CD14-positive monocyte (primary cell): ENCODE measurements at places on chromosomes 2 and 18. TPM values are rescaled to one million over a fixed set of nuclear protein-coding genes. Genes with fewer than 3 reads are reported as not detected.

The CTAGE1 gene
- not detected for polyA plus RNA-seq

The SCN9A gene
- 0.10 and 0.24 TPM in 2 replicates for polyA plus RNA-seq

The SLC4A5 gene
- polyA plus RNA-seq: not detected

The PRSS56 gene
- not detected in 2 replicates for polyA plus RNA-seq

The GATA6 gene
- 0.04 TPM in 1 of 2 replicates, not detected in the other for polyA plus RNA-seq

The UGT1A4 gene
- polyA plus RNA-seq: not detected

The TWIST2 gene
- 0.49 TPM for polyA plus RNA-seq

The PTPN4 gene
- 5.7 TPM for polyA plus RNA-seq

The ECEL1 gene
- not detected for polyA plus RNA-seq

The PPP1R1C gene
- not detected in 2 replicates for polyA plus RNA-seq

- H3K4me1 ChIP-seq: no peaks in the 10 kb centered on the region
- H3K27ac ChIP-seq: no peak overlapping the region
- H3K27me3 ChIP-seq: peaks cover 22% of the 10 kb centered on the region
- H3K36me3 ChIP-seq: no peaks in the 10 kb centered on the region
- no peak for DNase-seq
Measured at GRCh38 chr2:1739961-1740715, 4.2 kb downstream of the PXDN start.

DNA sequence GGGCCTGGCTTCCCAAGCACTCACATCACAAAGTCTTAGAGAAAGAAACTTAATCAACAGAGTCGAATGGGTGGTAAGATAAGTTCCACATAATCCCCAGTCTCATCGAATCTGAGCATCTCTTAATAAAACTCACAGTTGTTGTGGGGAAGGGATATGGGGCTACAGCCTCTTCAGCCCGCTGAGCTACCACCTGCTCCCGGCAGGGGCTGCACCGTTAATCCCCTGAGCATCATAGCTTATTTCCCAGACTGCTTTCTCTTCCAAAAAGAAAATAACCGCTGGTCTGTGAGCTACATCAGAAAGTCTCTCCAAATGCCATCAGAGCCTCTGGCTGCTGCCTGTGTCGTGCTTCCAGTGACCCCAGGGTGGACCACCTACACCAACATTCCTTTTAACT lies 139.4 kb upstream of the CELF4 start:
- H3K36me3 ChIP-seq: no peaks in the 10 kb centered on the region
- no peak overlapping the region for H3K4me3 ChIP-seq

GRCh38 chr18:59690186-59690982 lies 6.8 kb downstream of the CCBE1 start:
- H3K4me1 ChIP-seq: no peaks in the 10 kb centered on the region
- DNase-seq: no peak
- H3K4me3 ChIP-seq: no peak overlapping the region
- H3K36me3 ChIP-seq: no peaks in the 10 kb centered on the region

- no peaks in the 10 kb centered on the region for H3K27me3 ChIP-seq
- no peaks in the 10 kb centered on the region for H3K4me1 ChIP-seq
- no peaks in the 10 kb centered on the region for H3K36me3 ChIP-seq
- no peak overlapping the region for H3K4me3 ChIP-seq
Measured at GRCh38 chr2:169222665-169223064, 139.7 kb downstream of the LRP2 start.

DNA sequence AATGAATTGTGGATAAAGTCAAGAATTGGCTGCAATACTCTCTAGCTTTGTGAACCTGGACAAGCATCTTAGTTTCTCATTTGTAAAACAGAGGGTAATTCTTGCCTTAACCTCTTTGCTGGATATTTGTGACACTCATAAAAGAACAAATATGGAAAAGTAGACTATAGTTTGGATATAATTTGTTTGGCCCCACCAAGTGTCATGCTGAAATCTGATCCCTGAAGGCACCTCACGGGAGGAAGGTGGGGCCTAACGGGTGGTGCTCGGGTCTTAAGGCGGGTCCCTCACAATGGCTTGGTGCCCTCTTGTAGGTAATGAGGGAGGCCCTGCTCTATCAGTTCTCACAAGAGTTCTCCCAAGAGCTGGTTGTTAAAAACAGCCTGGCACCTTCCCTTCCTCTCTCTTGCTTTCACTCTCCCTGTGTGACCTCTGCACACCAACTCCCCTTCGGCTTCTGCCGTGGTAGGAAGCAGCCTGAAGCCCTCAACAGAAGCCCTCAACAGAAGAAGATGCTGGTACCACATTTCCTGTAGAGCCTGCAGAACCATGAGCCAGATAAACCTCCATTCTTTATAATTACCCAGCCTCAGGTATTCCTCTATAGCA lies 37.4 kb downstream of the ARL4C start:
- H3K4me1 ChIP-seq: no peaks in the 10 kb centered on the region
- DNase-seq: no peak
- no peak overlapping the region for H3K4me3 ChIP-seq
- no peaks in the 10 kb centered on the region for H3K27me3 ChIP-seq
- no peaks in the 10 kb centered on the region for H3K36me3 ChIP-seq
- no peak overlapping the region for H3K27ac ChIP-seq

GRCh38 chr2:109446278-109447131 lies 167.3 kb downstream of the SEPTIN10 start:
- no peaks in the 10 kb centered on the region for H3K27me3 ChIP-seq
- no peaks in the 10 kb centered on the region for H3K4me1 ChIP-seq
- H3K27ac ChIP-seq: no peak overlapping the region
- no peak for DNase-seq
- no peak overlapping the region for H3K4me3 ChIP-seq

- no peak overlapping the region for H3K4me3 ChIP-seq
- H3K36me3 ChIP-seq: no peaks in the 10 kb centered on the region
Measured at GRCh38 chr18:38330573-38330972, 765.0 kb upstream of the CELF4 start.

GRCh38 chr18:36733150-36733549 lies 95.7 kb downstream of the TPGS2 start:
- H3K36me3 ChIP-seq: no peaks in the 10 kb centered on the region
- no peak overlapping the region for H3K27ac ChIP-seq
- no peaks in the 10 kb centered on the region for H3K27me3 ChIP-seq
- no peak overlapping the region for H3K4me3 ChIP-seq

- no peak for DNase-seq
- no peaks in the 10 kb centered on the region for H3K36me3 ChIP-seq
- H3K4me3 ChIP-seq: no peak overlapping the region
- peaks cover 10% of the 10 kb centered on the region for H3K4me1 ChIP-seq
- H3K27me3 ChIP-seq: peaks cover 17% of the 10 kb centered on the region
Measured at GRCh38 chr2:172113617-172114016, 10.9 kb upstream of the DLX2 start.

GRCh38 chr2:52456561-52457377 lies 1310.8 kb upstream of the CHAC2 start:
- H3K27me3 ChIP-seq: no peaks in the 10 kb centered on the region
- no peaks in the 10 kb centered on the region for H3K4me1 ChIP-seq
- H3K27ac ChIP-seq: no peak overlapping the region
- H3K4me3 ChIP-seq: no peak overlapping the region

- H3K4me3 ChIP-seq: no peak overlapping the region
- H3K36me3 ChIP-seq: no peaks in the 10 kb centered on the region
- DNase-seq: no peak
Measured at GRCh38 chr18:48170651-48171050, 238.5 kb downstream of the ZBTB7C start.

GRCh38 chr2:10146366-10147005 lies 23.9 kb downstream of the RRM2 start:
- DNase-seq: no peak
- H3K27ac ChIP-seq: no peak overlapping the region
- no peaks in the 10 kb centered on the region for H3K27me3 ChIP-seq
- H3K4me3 ChIP-seq: no peak overlapping the region
- no peaks in the 10 kb centered on the region for H3K4me1 ChIP-seq
- H3K36me3 ChIP-seq: peaks cover 85% of the 10 kb centered on the region

GRCh38 chr2:60446413-60447267 lies 106.8 kb downstream of the BCL11A start:
- DNase-seq: no peak
- no peak overlapping the region for H3K27ac ChIP-seq
- peaks cover 27% of the 10 kb centered on the region for H3K4me1 ChIP-seq
- H3K36me3 ChIP-seq: no peaks in the 10 kb centered on the region

GRCh38 chr2:237486334-237486818 lies 675 bp upstream of the MLPH start:
- peaks cover 8% of the 10 kb centered on the region for H3K4me1 ChIP-seq
- H3K27ac ChIP-seq: no peak overlapping the region
- peaks cover 54% of the 10 kb centered on the region for H3K27me3 ChIP-seq
- H3K36me3 ChIP-seq: no peaks in the 10 kb centered on the region
- no peak for DNase-seq

GRCh38 chr2:23988371-23988770 lies 21.5 kb upstream of the MFSD2B start:
- no peaks in the 10 kb centered on the region for H3K27me3 ChIP-seq
- no peak for DNase-seq
- H3K27ac ChIP-seq: no peak overlapping the region
- no peak overlapping the region for H3K4me3 ChIP-seq
- peaks cover 20% of the 10 kb centered on the region for H3K36me3 ChIP-seq

- H3K36me3 ChIP-seq: no peaks in the 10 kb centered on the region
- DNase-seq: no peak
- no peak overlapping the region for H3K27ac ChIP-seq
Measured at GRCh38 chr2:170202437-170202836, 24.5 kb downstream of the MYO3B start.

DNA sequence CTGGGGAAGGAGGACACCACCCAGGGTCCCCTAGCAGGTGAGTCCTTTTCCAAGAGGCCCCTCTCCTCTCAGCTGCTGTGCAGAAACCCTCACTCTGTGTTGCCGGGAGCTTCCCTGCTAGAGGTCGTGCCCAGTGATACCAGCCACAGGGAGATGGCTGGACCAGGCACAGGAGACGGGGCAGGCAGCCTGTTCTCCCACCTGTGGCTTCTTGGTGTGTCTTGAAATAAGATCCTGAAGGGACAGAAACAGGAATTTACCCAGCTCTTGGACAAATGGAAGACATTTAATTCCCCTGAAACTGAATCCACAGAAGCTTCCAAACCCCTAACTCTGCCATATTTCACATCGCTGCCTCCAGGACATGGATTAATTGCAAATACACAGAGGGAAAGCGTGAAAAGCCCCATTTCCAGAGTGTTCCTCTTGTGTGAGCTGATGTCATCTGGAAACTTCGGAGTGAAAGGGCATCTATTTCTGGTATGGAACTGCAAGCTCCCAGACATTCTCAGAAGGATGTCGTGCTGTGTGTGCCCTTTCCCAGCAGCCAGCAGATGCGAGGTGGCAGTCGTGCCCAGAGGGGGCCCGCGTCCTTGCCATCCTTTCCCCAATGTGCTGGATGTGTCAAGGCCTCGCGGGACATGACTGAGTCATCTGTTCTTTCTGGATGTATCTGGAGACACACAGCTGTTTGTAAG lies 177.7 kb downstream of the SEPTIN10 start:
- H3K27ac ChIP-seq: no peak overlapping the region
- H3K4me1 ChIP-seq: no peaks in the 10 kb centered on the region
- H3K36me3 ChIP-seq: no peaks in the 10 kb centered on the region
- no peak for DNase-seq
- no peak overlapping the region for H3K4me3 ChIP-seq

DNA sequence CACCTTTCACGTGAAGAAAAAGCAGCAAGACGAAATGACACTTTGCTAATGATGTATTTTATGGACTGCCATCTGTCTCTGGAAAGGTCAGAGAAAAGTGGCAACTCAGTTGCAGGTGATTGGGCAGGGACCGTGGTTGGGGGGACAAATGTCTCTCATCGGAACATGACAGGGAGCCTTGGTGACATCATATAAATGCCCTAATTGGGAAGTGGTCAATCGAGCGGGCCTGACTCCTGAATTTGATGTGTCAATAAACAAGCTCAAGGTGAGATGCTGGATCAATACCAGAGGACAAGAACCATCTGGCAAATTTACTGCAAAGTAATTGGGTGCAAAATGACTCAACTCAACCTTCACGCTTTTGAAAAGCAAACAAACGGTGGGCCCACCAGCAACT lies 151.9 kb upstream of the SKOR2 start:
- no peaks in the 10 kb centered on the region for H3K36me3 ChIP-seq
- H3K27ac ChIP-seq: no peak overlapping the region
- no peak for DNase-seq

DNA sequence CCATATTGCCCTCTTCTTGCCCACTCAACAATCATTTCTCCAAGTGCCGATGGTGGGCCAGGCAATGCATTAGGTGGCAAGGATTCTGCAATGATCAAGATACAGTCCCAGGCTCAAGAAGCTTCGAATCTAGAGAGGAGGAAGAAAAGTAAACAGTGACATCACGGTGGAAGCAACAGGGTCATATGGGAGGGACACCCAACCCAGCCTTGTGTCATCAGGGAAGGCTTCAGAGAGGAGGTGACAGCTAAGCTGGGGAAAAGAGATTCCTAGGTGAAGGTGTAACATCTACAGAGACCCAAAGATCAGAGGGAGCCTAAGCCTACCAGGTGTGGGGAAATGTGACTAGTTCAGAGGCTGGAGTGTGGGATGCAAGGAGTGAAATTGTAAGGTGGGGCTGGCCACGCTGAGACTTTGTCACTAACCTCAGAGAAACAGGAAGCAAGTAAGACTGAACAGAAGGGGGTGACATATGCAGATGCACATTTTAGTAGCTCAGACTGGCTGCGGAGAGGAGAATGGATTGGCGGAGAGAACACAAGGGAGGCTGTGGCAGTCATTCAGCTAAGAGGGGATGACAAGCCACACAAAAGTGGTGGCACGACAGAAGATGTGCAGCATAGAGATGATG lies 104.9 kb downstream of the ANKRD44 start:
- H3K36me3 ChIP-seq: no peaks in the 10 kb centered on the region
- peak; percentile 68 for DNase-seq
- H3K4me3 ChIP-seq: peak overlapping the region; percentile 58
- peak overlapping the region; percentile 58 for H3K27ac ChIP-seq
- H3K27me3 ChIP-seq: no peaks in the 10 kb centered on the region

- H3K4me3 ChIP-seq: no peak overlapping the region
- no peaks in the 10 kb centered on the region for H3K27me3 ChIP-seq
- no peaks in the 10 kb centered on the region for H3K36me3 ChIP-seq
- DNase-seq: no peak
Measured at GRCh38 chr18:8870528-8870927, 165.2 kb downstream of the MTCL1 start.

- H3K4me3 ChIP-seq: no peak overlapping the region
- DNase-seq: no peak
- H3K36me3 ChIP-seq: no peaks in the 10 kb centered on the region
- no peak overlapping the region for H3K27ac ChIP-seq
- H3K27me3 ChIP-seq: no peaks in the 10 kb centered on the region
- peaks cover 32% of the 10 kb centered on the region for H3K4me1 ChIP-seq
Measured at GRCh38 chr2:218077464-218078216, 8.6 kb downstream of the RUFY4 start.

- H3K27ac ChIP-seq: no peak overlapping the region
- H3K4me1 ChIP-seq: no peaks in the 10 kb centered on the region
- H3K27me3 ChIP-seq: no peaks in the 10 kb centered on the region
- DNase-seq: no peak
- H3K36me3 ChIP-seq: peaks cover 20% of the 10 kb centered on the region
- no peak overlapping the region for H3K4me3 ChIP-seq
Measured at GRCh38 chr2:201751566-201751965, 29.2 kb downstream of the ALS2 start.

DNA sequence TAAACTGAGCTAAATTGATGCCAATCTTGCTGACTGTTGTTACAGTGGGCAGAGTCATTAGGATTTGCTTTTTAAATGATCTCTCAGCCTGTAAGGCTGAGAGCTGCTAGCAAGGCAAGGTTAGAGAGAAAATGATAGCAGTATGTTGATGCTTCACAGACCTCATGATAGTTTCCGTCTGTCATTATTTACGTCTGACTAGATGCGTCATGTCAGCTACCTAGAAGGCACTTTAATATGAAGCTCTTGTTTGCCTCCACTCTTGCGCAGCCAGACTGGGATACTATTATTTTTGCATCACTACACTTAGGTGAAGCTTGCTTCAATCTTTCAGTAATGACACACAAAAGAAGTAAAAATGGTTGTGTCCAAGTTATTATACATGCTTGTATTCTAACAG lies 313.8 kb downstream of the LNPK start:
- no peaks in the 10 kb centered on the region for H3K4me1 ChIP-seq
- no peak overlapping the region for H3K27ac ChIP-seq
- no peak for DNase-seq
- H3K27me3 ChIP-seq: peaks cover 3% of the 10 kb centered on the region
